ENCODE measurements at places on chromosomes 13 and 19. TPM values are rescaled to one million over a fixed set of nuclear protein-coding genes. Genes with fewer than 3 reads are reported as not detected.

DNA sequence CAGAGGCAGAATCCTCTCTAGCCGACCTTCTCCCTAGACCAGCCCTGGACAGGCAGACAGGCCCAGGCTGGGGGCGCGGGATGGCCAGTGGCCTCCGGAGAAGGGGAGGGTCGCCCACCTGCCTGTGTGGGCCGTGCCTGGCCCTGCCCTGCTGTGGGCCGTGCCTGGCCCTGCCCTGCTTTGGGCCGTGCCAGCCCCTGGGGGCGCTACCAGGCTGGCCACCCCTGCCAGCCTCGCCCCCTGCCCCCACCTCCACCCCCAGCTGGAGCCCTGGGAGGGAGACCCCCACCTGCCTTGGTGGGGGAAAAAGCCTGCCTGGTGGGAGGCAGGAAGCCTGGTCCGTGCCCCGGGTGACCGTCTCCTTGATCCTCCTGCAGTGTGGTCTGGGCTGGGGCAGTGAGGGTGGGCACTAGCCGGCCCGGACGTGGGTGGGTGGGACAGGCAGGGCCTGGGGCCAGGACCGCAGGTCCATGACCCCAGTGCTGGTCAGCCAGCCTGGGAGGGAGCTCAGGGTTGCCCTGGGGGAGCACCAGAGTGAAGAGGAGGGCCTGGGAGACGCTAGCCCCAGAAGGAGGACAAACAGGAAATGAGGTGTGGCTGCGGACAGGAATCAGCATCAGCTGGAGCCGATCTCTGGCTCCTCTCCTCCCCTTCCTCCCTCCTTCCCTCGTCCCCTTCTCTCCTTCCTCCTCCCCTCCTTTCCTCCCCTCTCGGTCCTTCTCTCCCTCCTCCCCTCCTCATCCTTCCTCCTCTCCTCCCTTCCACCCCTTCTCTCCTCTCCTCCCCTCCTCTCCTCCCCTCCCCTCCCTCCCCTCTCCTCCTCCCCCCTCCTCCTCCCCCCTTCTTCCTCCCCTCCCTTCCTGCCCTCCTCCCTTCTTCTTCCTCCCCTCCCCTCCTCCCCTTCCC lies 5.1 kb upstream of the MKNK2 start:
- DNase-seq = peak; percentile 59

GRCh38 chr19:5006201-5006600 lies 37.3 kb downstream of the KDM4B start:
- DNase-seq = no peak

- no peak for DNase-seq
Measured at GRCh38 chr13:80737513-80737912, 396.6 kb upstream of the SPRY2 start.

- no peak for DNase-seq
Measured at GRCh38 chr13:99704390-99704789, 203.1 kb downstream of the TM9SF2 start.

ATP4B gene
- total RNA-seq = not detected

PABPC3 gene
- total RNA-seq = 0.74 TPM

ZSCAN4 gene
- not detected for total RNA-seq

DLEU7 gene
- total RNA-seq = not detected

All from activated CD4-positive, alpha-beta T cell treated with anti-CD3 and anti-CD28 coated beads for 36 hours (primary cell).